ENCODE measurements at places on chromosomes 2 and 18.

DNA sequence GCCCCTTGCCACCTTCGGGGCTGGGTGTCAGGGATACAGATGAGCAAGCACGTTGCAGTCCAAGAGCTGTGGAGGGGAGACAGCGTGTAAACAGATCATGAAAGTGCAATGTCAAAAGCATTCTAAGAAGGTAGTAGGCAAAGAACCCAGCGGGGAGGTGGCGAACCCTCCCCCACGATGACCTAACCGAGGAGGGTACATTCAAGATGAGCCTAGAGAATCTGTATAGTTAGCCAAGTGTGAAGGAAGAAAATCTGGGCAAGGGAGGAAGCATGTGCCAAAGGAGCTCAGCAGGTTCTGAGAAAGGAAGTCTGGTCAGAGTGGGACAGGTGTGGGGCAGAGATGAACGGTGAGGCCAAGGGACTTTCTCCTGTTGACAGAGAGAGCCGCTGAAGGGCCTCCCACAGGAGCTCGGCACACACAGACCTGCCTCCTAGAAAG, 106.9 kb downstream of the SP3 start:
- no peak for DNase-seq

DNA sequence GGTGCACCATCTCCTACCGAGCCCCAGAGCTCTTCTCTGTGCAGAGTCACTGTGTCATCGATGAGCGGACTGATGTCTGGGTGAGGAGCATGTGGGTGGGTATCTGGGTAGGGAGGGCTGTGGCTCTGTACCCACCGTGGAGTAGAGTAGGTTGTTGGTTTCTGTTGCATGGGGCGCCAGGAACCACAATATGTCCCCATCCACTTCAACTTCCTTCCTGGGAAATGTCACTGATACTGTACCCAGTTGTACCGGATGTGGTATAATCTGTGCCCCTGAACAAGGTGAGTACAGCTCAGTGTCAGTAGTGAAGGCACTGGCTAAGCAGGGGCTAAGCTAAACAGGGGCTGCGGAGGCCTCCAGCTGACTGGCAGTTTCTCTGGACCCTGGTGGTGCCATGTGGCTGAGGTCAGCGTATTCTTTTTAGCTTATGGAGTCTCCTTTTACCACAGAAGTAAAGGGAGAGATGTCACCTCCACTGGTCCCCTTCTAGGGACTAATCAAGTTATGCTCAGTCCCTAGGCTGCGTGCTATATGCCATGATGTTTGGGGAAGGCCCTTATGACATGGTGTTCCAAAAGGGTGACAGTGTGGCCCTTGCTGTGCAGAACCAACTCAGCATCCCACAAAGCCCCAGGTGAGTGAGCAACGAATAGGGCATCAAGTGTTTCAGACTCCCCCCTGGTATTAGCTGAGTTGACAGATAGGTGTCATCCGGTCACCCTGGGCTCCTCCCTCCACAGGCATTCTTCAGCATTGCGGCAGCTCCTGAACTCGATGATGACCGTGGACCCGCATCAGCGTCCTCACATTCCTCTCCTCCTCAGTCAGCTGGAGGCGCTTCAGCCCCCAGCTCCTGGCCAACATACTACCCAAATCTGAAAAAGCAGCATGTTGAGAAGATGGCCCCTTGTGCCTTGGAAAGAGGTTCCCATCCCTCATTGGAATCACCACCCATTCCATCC, 2.7 kb downstream of the STK16 start:
- DNase-seq: no peak

- no peak for DNase-seq
Observed at GRCh38 chr18:13548966-13549879, 177.1 kb downstream of the FAM210A start.

DNA sequence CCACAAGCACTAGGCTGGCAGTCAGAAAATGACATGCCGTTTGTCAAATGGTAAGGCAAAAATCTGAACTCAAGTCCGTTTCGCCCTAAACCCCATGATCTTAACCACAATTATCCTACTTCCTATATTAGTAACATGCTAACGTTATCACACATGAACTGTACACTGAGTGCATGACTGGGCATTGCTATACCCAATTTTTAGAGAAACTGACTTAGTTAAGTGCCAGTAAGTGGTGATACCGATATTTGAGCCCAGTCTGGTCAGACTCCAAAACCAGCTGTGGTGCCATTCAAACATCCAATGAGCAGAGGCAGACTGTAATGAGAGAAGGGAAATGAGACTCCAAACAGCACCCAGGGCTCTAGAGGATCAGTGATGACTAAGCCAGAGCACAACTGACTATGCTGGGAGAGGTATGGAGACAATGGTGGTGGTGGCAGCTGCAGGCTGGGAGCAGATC, 311.7 kb upstream of the PKDCC start:
- no peak for DNase-seq

DNA sequence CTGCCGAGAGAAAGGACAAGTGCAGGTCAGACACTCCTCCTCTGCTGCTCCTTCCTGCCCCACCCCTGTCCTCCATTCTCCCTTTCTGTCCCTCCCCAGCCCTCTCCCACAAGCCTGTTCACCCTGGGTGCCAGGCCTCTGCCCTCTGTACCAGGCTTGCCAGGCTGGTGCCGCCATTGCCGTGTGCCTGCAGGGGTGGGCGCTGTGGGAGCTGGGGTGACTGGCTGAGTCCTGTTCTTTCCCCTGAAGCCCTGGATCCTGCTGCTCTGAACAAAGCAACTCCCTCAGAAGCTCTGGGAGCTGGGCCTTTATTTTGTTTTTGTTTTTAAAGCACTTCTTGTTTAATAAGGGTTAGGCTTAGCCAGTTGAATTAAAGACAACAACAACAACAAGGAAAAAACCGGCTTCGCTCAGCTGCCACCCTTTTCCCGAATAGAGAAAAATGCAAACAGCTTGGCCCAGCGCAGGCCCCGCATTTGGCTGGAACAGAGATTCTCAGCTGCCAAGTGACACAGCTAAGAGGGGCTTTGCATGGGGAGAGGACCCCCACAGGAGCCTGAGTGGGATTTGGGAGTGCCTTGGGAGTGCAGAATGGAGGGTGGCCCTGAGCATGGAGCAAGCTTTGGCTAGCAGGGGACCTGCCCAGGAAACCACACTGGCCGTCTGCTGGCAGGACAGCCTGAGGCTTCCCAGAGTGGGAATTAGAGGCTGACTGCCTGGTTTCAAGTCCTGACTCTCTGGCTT, 9.1 kb downstream of the PCARE start:
- no peak for DNase-seq

DNA sequence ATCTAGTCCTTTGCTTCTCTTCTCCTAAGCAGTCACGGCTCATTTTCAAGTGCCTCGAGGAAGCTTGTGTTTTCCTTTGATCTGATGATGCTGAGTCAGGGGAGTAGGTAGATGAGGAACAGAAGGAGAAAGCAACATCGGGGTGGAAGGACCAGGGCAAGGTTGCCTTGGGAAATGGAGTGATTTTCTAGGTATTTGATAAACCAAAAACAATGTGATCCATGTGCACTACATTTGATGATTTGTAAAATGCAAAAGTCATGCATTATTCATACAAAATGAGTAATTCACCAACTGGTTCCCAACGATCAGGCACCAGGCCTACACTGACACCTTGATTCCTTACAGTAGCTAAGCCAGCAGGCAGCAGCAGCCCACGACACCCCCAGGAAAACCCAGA, 205.3 kb downstream of the ANAPC1 start:
- DNase-seq: no peak

DNA sequence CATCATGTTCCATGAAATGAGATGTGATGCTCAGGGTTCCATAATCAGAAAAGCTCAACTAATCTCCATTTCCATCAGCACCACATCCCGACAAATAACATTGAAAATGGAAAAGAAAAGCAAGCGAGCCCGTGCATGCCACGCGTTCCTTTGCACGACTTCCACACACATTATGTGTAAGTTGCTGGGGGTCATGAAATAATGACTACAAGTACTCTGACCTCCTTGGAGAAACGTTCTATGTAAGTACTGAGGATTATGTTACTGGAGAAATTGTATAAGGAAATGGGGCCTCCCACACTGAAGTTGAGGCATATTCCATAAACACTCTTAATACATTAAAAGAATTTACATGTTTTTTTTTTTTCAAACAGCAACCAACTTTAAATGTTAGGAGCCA, 38.3 kb downstream of the CCBE1 start:
- DNase-seq: no peak

DNA sequence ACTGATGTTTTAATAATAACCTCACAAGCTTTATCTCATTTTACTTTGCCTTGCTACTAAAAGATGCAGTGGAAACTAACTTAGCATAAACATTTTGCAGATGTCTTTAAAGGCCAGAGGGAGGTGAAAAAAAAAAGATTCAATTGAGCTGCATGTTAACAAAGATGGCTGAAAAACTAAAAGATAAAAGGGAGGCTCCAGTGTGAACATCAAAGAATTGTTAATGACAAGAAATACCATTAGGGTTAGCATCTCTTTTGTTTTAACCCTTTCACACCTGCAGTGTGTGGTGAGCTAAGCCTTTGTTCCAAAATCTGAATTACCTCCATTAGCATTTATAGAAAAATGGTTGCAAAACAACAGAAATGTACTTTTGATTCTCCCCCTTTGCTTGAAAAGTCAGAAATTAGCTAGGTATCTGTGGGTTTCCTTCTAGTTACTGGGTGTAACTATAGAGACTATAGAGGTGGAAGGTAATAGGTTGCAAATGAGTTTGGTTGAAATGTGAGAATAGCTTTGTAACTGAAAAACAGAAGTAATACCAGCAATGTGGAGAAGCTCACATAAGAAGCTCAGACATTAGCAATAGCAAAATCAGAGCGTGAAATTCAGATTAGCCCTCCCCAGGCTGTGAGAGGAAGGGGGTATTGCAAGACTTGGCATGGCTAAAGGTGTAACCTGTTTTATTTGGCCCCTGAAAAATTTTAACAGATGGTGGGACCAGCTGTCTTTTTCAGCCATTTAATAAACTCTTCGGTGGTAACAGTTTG, 34.8 kb upstream of the SP5 start:
- no peak for DNase-seq

- DNase-seq: no peak
Observed at GRCh38 chr2:109644571-109645275, 30.6 kb downstream of the SOWAHC start.

DNA sequence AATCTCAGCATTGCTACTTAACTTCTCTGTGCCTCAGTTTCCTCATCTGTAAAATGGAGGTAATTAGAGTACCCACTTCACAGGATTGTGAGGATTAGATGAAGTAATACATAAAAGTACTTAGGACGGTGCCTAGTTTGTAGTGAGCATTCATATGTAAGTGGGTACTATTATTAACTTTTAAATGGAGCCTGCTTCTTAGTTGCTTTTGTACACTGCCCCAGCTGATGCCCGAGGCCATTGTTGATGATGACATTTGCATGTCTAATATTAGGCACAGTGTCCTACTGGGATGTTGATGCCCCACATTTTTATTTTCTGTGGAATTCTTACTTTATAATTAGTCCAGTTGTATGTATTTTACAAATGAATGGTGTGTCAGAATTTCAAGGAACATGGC, 79.7 kb upstream of the STON1 start:
- DNase-seq: no peak

DNA sequence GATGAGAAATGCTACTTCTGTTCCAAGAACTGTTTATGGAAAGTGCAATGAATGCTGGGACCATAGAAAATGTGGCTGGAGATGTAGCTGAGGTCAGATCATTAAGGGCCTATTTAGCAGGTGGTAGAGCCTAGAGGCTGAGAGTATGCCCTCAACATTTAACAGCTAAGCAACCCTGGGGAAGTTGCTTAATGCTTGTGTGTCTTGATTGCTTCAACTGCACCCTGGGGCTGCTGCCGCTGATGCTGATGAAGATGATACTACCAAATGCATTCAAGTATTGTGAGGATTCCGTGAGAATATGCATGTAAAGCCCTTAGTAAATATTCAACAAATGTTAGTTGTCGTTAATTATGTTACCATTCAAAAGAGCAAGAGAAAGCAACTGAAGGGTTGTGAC, 273.2 kb downstream of the BCL11A start:
- DNase-seq: no peak

DNA sequence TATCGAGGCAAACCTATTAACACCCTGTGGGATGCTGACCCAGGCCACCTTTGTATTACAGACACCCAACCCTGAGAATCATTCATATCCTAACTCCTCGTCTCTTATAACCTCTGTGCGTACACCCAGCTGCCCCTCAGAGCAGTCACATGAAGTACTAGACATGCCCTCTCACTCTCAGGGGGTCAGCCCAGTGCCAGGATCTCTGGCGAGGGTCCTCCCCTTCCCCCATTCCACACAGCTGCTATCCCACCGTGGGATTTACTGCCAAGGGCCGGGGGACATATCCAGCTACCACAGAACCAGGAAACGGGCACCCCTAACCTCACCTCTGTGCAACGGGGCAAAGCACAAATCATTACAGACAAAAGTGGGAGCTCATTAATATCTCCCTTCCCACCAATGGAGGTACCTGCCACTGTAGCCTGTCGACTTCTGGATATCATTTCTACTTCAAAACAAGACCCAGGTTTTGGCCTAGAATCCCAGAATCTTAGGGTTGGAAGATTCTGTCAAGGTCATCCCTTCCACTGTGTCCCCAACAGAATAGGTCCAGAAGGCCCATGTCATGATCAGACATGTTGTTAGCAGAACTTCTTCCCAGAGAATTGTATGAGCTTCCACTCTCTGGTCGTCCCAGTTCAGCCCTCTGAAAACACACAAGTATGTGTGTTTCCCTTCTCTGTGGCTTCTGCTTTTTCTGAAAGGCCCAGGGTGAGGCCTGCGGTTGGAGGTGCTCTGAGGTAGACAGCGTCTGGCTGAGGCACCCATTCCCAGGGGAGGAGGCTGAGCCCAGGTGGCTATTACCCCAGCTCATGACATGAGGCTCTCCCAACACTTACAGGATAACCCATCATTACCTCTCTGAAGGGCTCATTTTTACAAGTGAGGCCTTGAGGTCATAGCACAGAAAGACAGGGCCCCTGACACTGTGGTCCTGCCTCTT, 1.7 kb downstream of the TMBIM1 start:
- DNase-seq: no peak

GRCh38 chr18:63143330-63143771, 176.2 kb downstream of the BCL2 start:
- DNase-seq: no peak

DNA sequence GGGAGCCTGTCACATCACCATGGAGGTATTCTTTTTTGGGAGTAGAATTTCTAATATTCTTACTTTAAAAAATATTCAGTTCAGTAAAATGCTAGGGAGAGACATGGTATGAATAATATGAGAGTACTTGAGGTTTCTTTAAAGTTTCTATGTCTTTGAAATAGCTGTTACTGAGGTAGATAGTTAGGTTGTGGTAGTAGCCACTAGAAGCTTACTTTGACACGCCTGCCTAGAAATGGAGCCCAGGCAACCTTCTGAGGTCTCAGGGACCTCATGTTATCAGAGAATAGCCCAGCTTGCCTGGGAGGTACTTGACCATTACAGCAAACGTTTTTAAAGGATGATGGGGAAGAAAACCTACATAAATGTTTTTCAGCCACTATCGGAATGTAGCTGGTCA, 131.2 kb downstream of the AGPS start:
- no peak for DNase-seq

DNA sequence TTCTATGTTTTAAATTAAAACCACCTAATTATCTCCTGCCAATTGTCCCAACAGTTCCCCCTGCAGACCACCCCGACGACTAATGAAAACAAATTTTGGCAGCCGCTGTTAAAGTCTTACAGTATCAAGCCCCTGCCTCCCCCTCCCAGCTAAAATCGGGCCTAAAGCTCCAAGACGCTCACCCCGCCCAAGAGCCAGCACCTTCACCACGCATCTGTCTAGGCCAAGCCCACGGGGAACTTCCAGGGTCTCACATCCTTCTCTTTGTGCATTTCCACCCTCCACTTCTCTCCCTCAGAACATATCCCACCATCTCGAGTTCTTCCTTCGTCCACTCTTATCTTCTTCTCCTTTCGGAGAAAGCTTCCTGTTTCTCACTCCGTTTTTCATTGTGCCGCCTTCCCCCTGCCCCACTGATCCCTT, 445 bp downstream of the PRPF40A start:
- DNase-seq: peak; percentile 29

GRCh38 chr2:233233618-233234230, 17.7 kb upstream of the ATG16L1 start:
- DNase-seq: no peak
